Daoy (cell line): ENCODE measurements at places on chromosomes 3 and 15. TPM values are rescaled to one million over a fixed set of nuclear protein-coding genes. Genes with fewer than 3 reads are reported as not detected.

The SRP14 gene
- total RNA-seq: 242 and 260 TPM in 2 replicates

The SYNPR gene
- total RNA-seq: not detected in 2 replicates

The SKOR1 gene
- total RNA-seq: not detected in 2 replicates

DNA sequence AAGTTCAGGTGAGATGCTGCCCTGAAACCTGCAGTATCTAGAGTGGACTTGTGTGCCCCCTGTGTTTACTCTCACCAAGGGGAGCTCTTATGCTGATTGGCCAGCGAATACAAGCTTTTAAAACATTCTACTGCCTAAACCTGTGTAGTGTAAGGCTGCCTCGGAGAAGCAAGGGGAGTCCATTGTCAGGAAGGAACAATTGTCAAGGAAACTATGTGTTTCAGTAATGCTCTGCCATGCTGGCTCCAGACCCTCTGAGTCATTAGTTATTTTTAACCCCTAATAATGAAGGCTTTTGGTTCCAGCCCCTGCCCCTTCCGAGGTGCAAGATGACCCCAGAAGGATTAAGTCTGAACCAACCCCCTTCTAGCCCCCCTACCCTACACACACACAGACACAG lies 66.1 kb upstream of the CHMP2B start:
- DNase-seq: no peak

GRCh38 chr3:33202711-33203457 lies 15.7 kb downstream of the SUSD5 start:
- DNase-seq: no peak

GRCh38 chr3:123423031-123423430 lies 25.9 kb downstream of the ADCY5 start:
- DNase-seq: peak; percentile 15

DNA sequence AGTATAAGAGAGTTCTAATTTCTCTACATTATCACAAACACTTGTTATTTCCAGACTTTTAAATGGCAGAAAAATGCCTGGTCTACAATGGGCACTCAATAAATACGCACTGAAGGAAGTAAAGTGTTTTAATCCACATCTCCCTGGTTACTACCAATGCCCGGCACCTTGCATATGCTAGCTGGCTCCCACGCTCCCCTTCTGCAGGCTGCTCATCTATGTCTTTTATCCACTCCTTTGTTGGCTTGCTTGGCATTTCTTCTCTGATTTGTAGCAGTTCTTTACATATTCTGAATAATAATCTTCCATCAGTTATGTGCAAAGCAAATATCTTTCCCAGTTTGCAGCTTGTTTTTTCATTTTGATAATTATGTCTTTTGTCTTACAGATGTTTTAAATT lies 74.6 kb upstream of the PRR23E start:
- DNase-seq: no peak

- peak; percentile 94 for DNase-seq
Observed at GRCh38 chr15:56040081-56041035, 46.9 kb upstream of the NEDD4 start.

GRCh38 chr3:119380697-119381096 lies 82.7 kb downstream of the TMEM39A start:
- peak; percentile 11 for DNase-seq
